ENCODE measurements at places on chromosomes 2 and 18.

DNA sequence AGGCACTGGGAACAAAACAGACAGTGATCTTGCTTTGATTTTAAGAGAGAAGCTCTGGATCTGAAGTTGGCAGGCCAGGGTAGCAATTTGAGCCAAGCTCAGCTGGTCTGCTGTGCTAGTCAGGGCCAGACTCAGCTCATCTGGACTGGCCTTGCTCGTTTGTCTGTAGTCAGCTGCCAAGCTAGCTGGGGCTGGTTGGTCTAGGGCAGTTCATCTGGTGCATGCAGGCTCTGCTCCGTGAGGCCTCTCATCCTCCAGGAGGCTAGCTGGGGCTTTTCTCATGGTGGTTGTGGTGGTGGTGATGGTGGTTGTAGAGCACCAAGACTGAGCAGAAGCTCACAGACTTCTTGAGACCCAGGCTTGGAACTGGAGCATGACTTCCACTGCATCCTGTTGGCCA lies 10.3 kb downstream of the FBLN7 start:
- ATAC-seq = no peak

DNA sequence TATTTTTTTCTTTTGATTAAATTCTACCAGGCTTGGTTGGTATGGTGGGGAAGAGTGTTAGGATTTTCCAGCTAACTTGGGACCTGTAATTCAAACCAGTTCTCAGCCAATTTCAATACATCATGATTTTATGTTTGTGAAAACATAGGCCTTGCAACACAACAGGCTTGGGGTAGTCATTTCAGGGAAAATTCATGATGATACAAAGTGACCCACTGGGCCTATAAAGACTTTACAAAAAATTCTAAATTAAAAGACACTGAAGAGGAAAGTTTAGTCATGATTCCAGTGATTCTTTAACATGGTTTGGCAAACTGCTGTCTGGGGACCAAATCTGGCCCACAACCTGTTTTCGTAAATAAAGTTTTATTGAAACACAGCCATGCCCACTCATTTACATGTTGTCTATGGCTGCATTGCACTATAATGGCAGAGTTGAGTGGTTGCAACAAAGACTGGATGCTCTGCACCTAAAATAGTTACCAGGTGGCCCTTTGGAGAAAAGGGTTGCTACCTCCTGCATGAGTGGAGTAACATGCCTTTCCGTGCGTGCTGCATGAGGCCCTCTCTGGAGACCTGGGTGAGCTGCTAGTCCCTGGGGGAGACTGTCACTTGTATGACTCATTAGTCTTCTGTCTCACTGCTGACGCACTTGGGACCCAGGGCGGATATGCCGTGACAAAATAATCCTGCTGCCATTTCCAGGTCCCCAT lies 73.6 kb downstream of the NPAS2 start:
- ATAC-seq = peak; percentile 57

DNA sequence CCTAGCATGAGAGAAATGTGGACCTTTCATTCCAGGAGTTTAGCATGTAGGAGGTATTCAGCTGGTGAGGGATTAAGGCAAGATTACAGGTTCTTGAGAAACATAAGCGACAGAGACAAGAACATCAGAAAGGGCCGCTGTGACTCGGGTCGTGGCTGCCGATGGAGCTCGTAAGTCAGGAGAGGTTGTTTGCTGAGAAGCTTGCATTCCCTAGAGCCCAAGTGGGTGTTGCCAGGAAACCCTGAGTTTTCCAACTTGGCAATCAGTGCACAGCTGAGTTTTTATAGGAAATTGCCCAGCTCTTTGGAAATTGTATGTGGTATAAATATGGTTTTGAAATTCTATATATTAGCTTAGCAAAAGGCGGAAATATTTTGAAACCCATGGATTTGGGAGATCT lies 46.4 kb upstream of the CYP1B1 start:
- ATAC-seq = no peak

DNA sequence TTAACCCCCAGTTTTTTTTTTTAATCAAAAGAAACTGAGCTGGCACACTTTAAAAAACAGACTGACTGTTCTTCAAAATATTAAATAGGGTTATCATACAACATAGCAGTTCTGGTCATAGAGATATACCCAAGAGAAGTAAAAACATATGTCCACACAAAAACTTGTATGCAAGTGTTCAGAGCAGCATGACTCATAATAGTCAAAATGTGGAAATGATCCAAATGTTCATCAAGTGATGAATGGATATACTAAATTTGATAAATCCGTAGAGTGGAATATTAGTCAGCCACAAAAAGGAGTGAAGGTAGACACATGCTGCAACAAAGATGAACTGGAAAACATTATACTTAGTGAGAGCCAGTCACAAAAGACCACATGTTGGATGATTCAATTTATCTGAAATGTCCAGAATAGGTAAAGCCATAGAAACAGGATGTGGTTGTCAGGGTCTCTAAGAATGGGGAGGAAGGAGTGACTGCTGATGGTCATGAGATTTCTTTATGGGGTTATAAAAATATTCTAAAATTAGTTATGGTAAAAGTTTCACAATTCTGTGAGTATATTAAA lies 5.1 kb downstream of the SMIM21 start:
- ATAC-seq = no peak

- ATAC-seq = no peak
These were observed 239.8 kb downstream of the RBM43 start for GRCh38 chr2:151021747-151022452.

Measured in esophagus mucosa (tissue), 1 donor.